ENCODE measurements at places on chromosomes 3 and 15. TPM values are rescaled to one million over a fixed set of nuclear protein-coding genes. Genes with fewer than 3 reads are reported as not detected.

- no peak for DNase-seq
These were observed 21.6 kb upstream of the RGMA start for GRCh38 chr15:93110502-93111040.

DNA sequence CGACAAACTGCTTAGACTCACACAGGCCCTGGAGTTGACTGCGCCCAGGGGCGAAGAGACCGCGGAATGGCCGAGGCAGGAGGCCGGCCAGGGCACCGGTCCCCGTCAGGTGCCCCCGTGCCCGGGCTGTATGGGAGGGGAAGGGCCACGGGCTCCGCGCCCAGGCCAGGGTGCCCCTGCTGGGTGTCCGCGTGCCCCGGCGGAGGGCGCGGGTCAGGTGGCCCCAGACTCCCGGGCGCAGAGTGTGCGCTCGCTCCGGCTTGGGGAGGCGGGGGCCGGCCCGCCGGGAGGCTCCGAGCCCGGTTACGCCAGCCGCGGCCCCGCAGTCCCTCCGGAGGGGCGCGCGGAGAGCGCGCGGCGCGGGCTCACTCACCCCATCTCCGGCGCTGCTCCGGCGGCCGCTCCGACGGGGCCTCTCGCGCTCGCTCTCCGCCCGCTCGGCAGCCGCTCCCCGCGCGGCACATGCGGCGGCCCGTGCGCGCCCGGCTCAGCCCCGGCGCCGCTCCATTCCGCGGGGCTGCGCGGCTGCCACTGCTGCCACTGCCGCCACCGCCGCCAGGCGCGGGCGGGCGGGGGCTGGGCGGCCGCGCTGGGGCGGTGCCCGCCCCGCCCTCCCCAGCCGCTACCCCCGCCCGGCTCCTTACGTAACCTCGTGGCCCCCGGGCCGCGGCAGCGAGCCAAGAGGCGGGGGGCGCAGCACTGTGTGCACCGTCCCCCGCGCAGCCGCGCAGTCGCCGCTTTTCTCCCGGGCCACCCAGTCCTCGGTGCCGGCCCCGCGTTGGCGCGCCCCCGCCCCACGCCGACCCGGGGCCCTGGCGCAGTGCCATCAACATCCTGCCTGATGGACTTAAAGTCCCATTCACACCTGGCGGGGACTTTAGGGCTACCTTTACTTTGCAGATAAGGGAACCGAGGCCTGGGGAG is at the start of gene HOMER2:
Gene HOMER2, minus strand, starts transcription at position 563 of the 924 bp plus-strand sequence. Its CDS starts 185 bp downstream, at position 378.
- DNase-seq, result peak; percentile 24

- DNase-seq, result no peak
These were observed 110.0 kb downstream of the XXYLT1 start for GRCh38 chr3:195160908-195161434.

DNA sequence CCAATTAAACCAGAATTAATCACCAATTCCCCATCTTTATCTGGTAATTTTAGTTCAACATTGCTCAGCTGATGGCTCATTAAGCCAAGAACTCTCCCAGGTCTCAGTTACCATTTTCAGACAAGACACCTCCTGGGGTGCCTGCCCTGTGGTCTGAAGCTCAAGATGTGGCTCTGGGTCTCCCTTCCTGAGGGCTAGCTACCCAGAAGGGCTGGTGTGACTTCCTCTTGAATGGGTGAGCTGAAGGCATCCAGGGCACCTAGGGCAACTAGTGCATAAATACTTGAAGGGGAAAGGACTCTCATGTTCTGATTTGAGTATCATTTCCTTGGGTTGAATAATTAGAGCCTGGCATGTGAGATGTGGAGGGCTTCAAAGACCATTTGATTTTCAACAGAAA is 6.7 kb upstream of the TM4SF1 start:
- no peak for DNase-seq

GRCh38 chr3:39808467-39809180 is 785 bp upstream of the MYRIP start:
- DNase-seq, result no peak

GRCh38 chr3:191220908-191221307 is 21.9 kb downstream of the OSTN start:
- DNase-seq, result no peak

GRCh38 chr3:76551739-76552138 is 488.2 kb upstream of the ROBO2 start:
- no peak for DNase-seq

GRCh38 chr3:51340013-51340829 is 44.9 kb upstream of the MANF start:
- no peak for DNase-seq

The ARHGEF3 gene
- 101 TPM for total RNA-seq

The PAK6 gene
- total RNA-seq, result 1.2 TPM

The PPP2R3A gene
- total RNA-seq, result 0.05 TPM

The IGSF11 gene
- 2.5 TPM for total RNA-seq

The CFAP92 gene
- total RNA-seq, result 0.26 TPM

The DRD3 gene
- not detected for total RNA-seq

The FEZF2 gene
- not detected for total RNA-seq
